ENCODE measurements at places on chromosomes 4 and X. TPM values are rescaled to one million over a fixed set of nuclear protein-coding genes. Genes with fewer than 3 reads are reported as not detected.

Gene TMEM271
- not detected for polyA plus RNA-seq

DNA sequence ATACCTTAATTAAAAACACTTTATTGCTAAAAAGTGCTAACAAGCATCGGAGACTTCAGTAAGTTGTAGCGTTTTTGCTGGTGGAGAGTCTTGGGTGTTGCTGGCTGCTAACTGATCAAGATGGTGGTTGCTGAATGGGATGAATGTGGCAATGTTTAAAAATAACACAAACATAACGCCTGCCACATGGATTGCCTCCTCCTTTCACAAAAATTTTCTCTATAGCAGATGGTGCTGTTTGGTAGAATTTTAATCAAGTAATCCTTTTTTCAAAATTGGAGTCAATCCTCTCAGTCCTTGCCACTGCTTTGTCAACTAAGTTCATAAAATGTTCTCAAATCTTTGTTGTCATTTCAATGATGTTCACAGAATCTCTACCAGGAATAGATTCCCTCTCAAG lies 466.8 kb upstream of the TECRL start:
- H3K27ac ChIP-seq, result no peak overlapping the region
- no peaks in the 10 kb centered on the region for H3K27me3 ChIP-seq
- DNase-seq, result no peak
- H3K36me3 ChIP-seq, result no peaks in the 10 kb centered on the region
- no peaks in the 10 kb centered on the region for H3K4me1 ChIP-seq

Gene MID1
- 0.17 TPM for polyA plus RNA-seq

DNA sequence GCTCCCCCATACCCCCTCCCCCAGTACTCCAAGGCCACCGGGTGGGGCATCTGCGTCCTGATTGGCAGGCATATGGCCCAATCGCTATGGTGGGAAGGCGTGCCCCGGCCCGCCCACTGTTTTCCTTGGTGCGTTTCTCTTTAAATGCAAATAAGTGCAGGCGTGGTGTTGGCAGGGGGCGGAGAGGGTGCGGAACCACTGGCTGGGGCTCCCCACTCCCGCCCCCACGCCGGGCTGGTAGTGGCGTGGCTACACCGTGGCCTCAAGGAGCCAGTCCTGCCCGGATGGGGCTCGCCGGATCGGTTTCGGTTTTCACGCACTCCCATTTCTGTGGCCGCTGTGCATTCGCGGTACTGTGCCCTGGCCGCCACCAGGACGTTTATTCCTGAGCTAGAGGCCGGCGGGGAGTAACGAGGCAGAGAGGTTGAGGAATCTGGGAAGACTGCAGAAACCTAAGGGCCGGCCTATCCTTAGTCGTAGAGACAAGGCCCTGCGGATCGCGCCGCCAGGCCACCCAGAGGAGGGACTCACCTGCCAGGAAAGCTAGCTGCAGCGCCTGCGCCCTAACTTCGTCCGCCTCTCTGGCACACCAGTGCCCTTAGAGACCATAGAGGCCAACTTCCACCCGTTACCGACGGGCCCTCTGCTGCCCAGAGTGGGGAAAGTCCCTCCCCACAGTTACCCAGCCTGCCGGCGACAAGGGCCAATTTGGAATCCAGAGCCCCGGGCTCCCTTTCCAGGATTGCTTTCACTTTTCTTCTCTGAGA lies 410 bp upstream of the AMER1 start:
- peak; percentile 91 for DNase-seq
- H3K27ac ChIP-seq, result peak overlapping the region; percentile 55
- H3K4me3 ChIP-seq, result peak overlapping the region; percentile 59
- H3K4me1 ChIP-seq, result peaks cover 24% of the 10 kb centered on the region
- no peaks in the 10 kb centered on the region for H3K36me3 ChIP-seq
- H3K27me3 ChIP-seq, result no peaks in the 10 kb centered on the region
